ENCODE measurements at places on chromosomes 7 and 10.

- DNase-seq = no peak
Observed at GRCh38 chr7:1849351-1850041, 179.4 kb downstream of the ELFN1 start.

DNA sequence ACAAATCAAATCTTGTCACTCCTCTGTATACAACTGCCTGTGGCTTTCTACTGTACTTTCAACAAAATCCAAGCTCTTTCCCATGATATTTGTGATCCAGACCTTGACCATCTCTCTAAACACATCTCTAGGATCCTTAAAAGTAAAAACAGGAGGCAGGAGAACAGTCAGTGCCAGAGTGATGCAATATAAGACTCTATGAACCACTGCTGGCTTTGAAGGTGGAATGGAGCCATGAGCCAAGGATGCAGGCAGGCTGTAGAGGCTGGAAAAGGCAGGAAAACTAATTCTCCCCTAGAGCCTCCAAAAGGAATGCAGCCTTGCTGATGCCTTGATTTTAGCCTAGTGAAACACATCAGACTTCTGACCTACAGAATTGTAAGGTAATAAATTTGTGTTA lies 45.5 kb upstream of the LRRN3 start:
- DNase-seq = no peak

DNA sequence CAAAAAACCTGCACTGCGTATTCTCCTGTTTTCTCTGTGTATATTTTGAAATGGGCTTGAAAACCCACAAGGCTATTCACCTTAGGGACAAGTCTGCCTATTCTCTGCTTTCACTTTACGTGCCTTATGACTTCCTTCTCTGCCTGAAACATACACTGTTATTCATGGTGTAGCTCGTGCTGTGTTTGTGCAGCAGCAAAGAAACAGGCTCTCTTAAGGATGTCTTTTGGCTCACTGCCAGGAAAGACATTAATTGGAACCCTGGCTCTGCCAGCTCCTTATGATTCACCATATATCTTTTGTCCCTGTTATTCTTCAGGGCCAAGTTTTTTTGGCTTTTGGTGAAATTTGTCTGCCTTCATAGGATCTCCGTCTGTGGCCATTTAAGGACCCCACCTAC lies 92.4 kb downstream of the TMEM106B start:
- no peak for DNase-seq

- no peak for DNase-seq
Observed at GRCh38 chr10:93383562-93383981, 98.6 kb downstream of the MYOF start.

GRCh38 chr7:149723795-149724495 lies 49.4 kb downstream of the ZNF467 start:
- no peak for DNase-seq

DNA sequence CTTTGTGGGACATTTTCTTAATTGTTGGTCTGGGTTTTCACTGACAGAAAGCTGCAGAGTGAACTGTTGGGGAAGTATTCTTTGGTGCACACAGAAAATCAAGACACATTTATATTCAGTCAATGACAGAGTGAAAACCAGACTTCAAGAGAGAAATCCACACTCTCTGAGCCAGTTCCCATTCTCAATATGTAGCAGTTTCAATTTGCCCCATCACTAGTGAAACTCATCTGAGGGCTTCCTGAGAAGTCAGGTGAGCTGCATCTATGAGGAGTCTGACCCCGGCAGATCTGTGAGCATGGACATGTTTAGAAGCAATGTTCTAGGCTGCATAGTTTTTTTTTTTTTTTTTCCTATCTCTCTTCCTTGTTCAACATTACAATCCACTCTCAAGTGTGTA lies 163.7 kb upstream of the AHR start:
- DNase-seq = no peak

- DNase-seq = no peak
Observed at GRCh38 chr10:34710391-34710751, 104.7 kb downstream of the PARD3 start.

- DNase-seq = no peak
Observed at GRCh38 chr7:36148422-36149065, 4.5 kb upstream of the EEPD1 start.

All from NCI-H510A (cell line).